Left lobe of liver (tissue), 2 donors: ENCODE measurements at places on chromosomes 6 and 20. TPM values are rescaled to one million over a fixed set of nuclear protein-coding genes. Genes with fewer than 3 reads are reported as not detected.

- DNase-seq = no peak
Measured at GRCh38 chr20:2349801-2350200, 30.9 kb upstream of the TGM6 start.

DNA sequence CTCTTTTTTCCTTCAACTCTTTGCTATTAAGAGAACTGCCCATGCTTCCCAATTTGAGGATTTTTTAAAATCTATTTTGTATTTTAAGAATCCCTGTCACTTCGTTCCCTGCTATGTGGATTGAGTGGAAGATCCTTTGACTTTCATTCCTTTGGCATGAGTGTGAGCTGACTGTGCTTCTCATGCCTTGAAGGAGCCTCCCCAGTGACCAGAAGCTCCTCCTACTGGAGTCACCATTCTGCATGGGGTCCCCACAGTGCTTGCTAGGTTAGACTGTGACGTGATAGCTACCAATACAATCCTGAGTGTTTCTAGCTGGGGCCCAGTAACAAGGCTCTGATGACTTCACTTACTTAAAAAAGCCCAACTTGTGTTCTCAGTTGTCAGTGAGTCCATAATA, 104.4 kb upstream of the LAMP5 start:
- no peak for DNase-seq

The FLRT3 gene
- total RNA-seq = 7.9 TPM

The OPRM1 gene
- total RNA-seq = not detected

GRCh38 chr6:119736296-119737021, 386.9 kb upstream of the MAN1A1 start:
- no peak for DNase-seq

DNA sequence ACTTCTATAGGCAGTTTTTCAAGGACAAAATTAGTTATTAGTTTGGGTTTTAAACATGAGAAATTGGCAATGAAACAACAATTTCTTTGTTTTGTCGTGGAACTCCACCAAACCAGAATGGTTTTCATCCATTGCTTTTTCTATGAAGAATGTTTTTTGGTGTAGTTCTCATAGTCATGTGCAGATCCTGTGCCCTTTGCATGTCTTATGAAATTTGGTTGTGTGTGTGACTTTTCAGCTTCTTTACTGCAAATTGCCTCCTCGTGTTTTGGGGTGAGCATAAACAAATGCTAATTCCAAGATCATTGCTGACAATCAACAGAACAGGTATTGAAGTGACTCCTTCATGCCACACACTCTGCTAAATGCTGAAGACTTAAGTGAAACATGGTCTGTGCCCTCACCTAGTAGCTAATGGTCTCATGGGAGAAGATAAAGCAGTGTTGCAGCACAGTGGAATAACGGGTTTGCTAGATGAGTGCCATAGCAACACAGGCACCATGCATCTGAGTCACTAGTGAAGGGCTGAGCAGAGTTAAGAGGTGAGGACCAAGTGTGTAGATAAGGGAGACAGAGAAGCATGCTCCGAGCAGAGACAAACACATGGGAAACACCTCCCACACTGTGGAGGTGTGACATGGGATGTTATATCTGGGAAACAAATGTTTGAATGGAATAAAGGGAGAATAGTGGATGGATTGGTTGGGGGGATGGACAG, 120.0 kb downstream of the SLC16A10 start:
- no peak for DNase-seq

- DNase-seq = no peak
Measured at GRCh38 chr6:42293386-42293977, 75.8 kb upstream of the MRPS10 start.

The TPX2 gene
- total RNA-seq = 2.0 TPM

The SLC22A16 gene
- total RNA-seq = not detected

The OLIG3 gene
- total RNA-seq = not detected

The C6orf141 gene
- total RNA-seq = 0.48 TPM

The EYA4 gene
- not detected for total RNA-seq

The LHFPL5 gene
- not detected for total RNA-seq

The DEFB132 gene
- total RNA-seq = 0.15 TPM
